ENCODE measurements at places on chromosomes 3 and 15.

DNA sequence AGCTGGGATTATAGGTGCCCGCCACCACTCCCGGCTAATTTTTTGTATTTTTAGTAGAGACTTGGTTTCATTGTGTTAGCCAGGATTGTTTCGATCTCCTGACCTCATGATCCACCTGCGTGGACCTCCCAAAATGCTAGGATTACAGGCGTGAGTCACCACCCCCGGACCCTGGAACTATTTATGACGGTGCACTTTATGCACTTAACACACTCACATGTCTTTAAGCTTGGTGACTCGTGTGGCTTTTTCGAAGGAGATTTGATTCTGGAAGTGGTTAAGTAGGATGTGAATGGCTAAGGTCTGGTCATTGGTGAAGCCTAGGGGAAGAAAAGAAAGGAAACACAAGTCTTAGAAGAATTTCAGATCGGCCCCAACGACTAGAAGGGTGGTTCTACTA lies 20.3 kb downstream of the BBS4 start:
- no peak for DNase-seq

GRCh38 chr15:95558916-95559315 lies 771.6 kb upstream of the NR2F2 start:
- no peak for DNase-seq

DNA sequence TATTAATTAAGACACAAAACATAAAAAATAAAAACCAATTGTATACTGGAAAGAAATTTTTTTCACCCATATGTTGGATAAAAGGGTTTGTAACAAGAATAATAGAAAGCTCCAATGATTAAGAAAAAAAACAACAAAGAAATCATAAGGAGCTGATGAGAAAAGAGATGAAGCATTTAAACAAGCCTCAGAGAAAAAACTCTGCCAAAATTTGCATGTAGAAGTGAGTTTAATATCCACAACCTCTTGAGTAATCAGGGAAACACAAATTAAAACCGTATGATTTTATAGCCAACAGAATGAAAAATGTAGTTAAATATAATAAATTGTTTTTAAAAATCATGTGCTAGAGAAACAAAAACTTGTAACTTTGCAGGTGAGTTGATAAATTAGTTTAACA lies 192.9 kb downstream of the BCHE start:
- DNase-seq: no peak

GRCh38 chr3:150599611-150600297 lies 3.4 kb upstream of the SELENOT start:
- no peak for DNase-seq

DNA sequence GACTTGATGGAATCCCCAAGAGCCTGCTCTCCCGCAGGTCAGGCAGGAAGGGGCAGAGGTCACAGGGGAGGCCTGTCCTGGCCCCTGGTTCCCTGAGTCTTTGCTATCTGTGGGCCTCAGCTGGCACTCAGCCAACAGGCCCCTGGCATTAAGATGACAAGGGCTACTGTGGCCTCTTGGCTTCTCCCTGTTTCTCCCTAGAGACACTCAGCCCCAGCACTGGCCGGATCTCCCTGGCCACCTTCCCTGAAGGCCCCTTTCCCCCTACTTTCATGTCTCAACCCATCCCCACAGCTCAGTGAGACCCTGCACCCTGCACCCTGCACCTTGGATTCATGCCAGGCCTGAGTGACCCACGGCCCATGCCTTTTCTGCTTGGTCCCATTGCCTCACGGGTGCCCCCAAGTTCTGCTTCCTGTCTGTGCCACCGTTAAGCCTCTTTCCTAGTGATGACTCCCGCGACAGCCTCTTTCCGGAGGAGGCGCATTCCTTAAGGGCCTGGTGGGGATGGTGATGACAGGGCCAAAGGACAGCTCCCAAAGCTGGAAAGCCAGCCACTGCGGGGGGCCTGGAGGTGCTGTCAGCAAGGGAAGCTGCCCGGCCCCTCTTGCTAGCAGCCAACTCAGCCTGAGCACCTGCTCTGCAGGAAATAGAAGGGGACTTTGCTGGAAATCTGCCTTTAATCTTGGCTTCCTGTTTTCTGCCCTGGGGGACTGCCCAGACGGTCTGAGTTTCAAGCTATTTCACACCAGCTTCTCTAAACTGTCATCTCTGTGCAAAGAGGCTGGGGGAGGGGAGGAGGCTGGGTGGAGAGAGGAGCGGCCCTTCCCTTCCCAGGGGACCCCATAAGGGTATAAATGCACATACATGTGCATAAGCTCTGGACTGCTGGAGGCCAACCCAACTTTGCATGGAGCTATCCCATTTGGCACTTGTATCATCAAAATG lies 4.8 kb upstream of the CSK start:
- DNase-seq: no peak

DNA sequence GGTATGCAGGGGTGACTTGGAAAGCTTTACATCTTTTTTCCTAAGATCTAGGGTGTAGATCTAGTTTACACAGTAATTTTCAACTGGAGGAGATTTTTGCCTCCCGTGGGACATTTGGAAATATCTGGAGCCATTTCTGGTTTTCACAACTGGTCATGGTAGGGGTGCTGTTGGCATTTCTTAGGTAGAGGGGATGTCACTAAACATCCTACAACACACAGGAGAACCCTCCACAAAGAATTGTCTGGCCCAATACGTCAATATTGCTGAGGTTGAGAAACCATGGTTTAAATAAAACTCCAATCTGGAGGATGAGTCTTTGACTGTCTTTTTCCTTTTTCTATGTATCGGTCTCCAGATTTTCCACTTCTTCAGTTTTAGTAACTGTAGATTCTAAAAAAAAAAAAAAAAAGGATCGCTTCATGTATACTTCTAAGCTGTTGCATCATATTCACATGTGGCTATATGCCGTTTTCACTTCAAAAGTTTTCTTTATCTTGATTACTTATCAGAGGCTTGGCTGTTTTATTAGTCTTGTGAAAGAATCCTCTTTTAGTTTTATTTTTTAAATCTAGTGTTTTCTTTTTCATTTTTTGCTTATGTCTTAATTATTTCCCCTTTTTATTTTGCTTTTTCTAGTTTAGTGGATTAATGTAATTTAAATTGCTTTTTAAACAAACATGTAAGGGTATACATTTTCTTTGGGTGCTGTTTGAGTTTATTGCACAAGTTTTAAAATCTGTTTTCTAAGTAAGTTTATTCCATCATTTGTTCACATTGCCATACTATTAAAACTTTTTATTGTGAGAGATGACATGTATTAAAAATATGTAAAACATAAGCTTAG lies 21.2 kb downstream of the UBE2Q2 start:
- DNase-seq: no peak

DNA sequence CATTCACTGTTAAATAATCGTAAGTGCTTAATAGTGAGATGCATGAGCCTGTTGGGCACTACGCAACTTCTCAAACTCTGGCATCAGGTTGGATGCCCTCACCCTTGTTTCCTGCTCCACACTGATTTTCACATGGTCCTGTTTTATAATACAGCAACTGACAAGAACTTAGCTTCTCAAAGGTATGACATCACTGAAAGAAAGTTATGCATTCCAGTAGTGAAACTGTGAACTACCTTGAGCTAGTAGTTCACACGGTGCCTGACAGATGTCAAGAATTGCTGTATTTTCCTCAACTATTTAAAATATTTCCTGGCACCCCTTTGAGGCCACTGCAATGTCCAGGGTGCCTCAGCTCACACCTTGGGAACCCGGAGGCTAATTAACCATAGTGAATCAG lies 327.5 kb downstream of the RORA start:
- no peak for DNase-seq

DNA sequence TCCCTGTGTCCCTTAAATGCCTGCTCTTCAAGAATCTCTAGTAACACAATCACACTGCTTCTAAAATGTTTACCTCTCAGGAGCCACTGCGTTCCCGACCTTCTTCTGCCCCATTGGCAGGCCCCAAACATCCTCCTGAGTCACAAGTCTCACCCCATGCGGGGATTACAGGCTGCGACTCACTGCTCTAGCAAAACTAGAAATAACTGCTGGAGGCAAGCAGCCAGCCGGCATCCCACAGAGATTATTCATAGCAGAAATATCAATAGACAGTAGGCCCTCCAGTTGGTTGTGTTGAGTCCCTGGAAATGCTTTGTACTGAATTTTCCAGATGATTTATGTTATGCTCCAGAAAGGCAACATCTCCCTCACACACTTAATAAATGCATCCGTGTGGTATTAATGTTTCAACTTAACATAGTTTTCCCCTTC lies 64.8 kb downstream of the RFTN1 start:
- no peak for DNase-seq

DNA sequence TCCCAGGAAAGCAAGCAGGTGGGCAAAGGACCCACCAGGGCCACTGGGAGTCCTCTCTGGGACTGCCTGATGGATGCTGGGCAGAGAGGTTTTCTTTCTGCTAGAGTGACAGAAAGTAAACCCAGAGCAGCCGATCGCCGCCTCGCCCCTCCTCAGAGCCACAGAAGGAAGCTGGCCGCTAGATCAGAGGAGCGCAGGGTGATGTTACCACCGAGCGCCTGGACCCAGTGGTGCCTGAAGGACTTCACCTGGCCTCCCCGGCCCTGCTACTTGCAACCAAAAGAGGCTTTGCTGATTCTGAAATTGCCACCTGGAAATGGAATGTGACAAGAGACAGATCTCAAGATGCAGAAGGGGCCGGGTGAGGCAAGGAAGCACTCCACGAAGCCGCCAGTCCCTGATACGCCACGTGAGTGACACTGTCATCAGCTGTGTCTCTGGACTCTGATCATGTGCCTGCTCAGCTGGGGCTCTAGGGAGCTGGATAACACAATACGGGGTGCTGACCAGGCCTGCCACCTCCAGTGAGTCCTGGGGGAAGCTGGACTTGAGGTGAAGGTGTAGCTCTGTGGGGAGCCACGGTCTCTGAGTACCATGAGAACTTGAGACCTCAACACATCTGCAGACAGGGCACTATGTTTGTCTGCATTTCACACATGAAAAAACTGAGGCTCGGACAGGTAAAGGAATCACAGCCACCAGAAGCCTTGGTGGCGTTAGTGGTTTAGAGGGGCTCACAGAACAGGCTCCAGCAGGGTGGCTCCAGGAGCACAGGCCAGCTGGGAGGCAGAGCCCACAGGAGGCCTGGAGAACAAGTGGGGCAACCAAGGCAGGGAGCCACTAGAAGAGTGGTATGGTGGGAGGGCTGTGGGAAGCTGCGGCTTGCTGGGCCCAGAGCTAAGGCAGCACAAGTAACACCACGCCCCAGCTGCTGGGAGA lies 137.9 kb upstream of the PRR20G start:
- no peak for DNase-seq

- no peak for DNase-seq
Measured at GRCh38 chr15:61827131-61827530, 233.1 kb downstream of the VPS13C start.

- no peak for DNase-seq
Measured at GRCh38 chr3:18099611-18100010, 325.5 kb downstream of the SATB1 start.

GRCh38 chr15:60830479-60830878 lies 351.5 kb upstream of the ICE2 start:
- no peak for DNase-seq

DNA sequence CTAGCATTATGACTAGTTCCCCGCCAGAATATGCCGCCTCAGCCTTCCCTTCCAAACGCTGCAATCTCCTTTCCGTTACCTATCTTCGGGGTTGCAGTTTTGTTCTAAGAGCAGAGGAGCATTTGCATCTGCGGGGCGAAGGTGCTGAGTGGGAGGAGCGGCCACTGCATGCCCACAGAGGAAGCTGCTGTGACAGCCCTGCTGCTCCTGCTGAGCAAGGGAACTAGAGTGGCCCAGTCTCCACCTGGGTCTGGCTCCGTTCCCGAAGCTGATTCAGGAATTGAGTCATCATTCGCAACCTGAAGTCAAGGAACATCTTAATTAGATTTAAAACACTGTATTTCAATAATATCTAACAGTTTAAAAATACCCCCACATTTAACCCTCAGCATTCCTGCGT lies 98.2 kb upstream of the TJP1 start:
- no peak for DNase-seq

GRCh38 chr15:67943475-67943874 lies 103.6 kb upstream of the RNU6-1 start:
- DNase-seq: no peak

DNA sequence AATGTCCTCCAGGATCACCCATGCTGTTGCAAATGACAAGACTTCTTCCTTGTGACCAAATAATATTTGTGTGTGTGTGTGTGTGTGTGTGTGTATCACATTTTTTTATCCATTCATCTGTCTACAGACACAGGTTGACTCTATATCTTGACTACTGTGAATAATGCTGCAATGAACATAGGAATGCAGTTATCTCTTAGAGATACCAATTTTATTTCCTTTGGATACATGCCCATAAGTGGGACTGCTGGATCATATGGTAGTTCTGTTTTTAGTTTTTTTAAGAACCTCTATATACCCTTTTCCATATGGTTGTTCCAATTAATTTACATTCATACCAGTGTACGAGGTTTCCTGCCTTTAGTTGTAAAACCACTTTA lies 41.7 kb downstream of the GPR176 start:
- no peak for DNase-seq

DNA sequence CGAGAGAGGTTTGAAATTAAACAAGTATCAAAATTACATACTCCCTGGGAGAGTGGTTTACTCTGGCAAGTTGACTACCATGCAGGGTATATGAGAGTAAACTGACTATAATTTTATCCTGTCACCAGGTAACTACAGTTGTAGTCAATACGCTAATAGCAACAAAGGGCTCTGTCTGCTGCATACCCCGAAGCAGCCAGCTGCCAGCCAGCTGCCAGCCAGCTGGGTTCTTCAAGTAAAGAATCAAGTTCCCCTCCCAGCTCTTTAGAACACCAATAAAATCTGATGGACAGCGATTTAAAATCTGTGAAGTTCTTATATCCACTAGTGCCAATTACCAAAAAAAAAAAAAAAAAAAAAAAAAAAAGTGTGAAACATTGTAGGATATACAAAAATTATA lies 417.7 kb upstream of the CFAP20DC start:
- no peak for DNase-seq

GRCh38 chr3:168029705-168030104 lies 66.0 kb downstream of the GOLIM4 start:
- no peak for DNase-seq

DNA sequence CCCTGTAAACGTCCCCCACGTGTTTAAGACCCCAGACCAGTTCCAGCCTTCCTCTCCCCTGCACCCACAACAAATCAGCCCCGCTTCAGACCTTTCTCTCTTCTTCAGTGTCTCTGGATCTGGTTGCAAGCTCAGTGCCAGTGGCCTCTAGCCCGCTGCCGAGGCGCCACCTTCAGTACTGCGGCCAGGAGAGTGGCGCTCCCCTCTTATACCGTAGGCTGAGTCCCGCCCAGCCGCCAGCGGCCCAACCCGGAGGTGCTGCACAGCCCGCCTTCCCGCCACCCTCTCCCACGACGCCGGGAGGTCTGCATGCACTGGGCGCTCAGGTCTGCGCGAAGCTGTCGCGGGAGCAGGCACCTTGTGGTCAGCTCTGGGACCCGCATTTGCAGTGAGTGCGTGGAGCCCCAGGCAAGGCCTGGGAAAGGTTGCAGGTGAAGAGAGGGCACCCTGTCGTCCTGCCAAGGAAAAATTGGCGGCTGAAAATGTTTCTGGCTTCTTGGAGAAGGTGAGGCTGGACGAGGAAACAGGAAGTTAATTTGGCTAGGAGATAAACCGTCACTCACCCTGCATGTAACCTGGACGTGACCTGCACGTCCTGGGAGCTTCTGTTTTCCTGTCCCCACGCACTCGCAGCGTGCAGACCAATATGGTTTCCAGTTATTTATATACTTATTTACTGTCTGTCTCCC lies at the start of gene C2CD4B:
TSS of gene C2CD4B (minus strand) at position 182 of the 689 bp plus-strand sequence. CDS start 301 bp downstream, outside the sequence.
- DNase-seq: no peak

GRCh38 chr3:165439765-165440164 lies 243.6 kb upstream of the SLITRK3 start:
- no peak for DNase-seq
